ENCODE measurements at places on chromosomes 16 and 17. TPM values are rescaled to one million over a fixed set of nuclear protein-coding genes. Genes with fewer than 3 reads are reported as not detected.

The HP gene
- total RNA-seq = not detected

The EFNB3 gene
- total RNA-seq = 4.1 TPM

The ZG16 gene
- total RNA-seq = not detected

The TAT gene
- 0.35 TPM for total RNA-seq

The NLRC5 gene
- 6.6 TPM for total RNA-seq

The TPPP3 gene
- total RNA-seq = 2.7 TPM

The KRTAP4-5 gene
- total RNA-seq = not detected

GRCh38 chr16:86471896-86472295, 38.4 kb upstream of the FOXF1 start:
- no peak for DNase-seq

The FAM20A gene
- not detected for total RNA-seq

- no peak for DNase-seq
Observed at GRCh38 chr17:37792787-37793186, 47.9 kb upstream of the HNF1B start.

DNA sequence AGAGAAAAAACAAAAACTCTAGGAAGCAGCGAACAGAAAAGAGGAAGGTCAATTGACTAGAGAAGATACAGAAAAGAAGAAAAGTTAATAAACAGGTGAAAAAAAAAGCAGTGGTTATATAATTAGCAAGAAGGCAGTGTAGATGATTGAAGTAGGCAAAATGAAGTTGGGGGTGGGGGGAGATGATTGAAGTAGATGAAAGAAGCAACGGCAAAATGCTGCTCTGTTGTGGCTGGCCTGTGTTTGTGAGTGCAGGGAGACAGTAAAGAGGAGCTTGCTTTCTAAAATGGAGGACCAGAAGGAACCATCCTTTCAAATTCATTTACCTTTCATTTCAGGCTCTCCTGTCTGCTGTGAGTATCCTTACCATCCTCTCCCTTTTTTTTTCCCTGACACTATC, 3.6 kb downstream of the EVI2B start:
- no peak for DNase-seq

The TMEM238L gene
- not detected for total RNA-seq

The EFCAB13 gene
- 1.5 TPM for total RNA-seq

- DNase-seq = no peak
Observed at GRCh38 chr17:70072546-70073309, 2.3 kb upstream of the KCNJ16 start.

DNA sequence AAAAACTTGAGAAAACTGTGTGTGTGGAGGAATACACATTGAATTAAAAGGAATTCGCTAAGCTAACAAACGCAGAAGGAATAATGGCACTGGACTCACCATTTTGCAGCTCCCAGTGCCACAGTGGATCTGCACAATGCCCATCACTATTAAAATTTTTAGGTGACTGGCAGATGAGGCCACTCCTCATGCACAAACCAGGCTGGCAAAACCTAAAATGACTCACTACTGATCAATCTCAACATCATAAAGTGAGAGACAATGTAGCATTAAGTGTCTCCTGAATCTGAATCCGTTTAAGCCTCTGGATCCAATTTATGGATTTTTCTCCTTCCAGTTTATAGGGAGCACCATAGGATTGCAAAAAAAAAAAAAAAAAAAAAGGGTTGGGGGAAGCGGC, 20.6 kb downstream of the MYH10 start:
- DNase-seq = no peak
